ENCODE measurements at places on chromosomes 1 and 21.

- DNase-seq: no peak
Observed at GRCh38 chr1:111417755-111418154, 9.8 kb downstream of the OVGP1 start.

- DNase-seq: no peak
Observed at GRCh38 chr1:201330541-201330940, 46.9 kb downstream of the TNNT2 start.

DNA sequence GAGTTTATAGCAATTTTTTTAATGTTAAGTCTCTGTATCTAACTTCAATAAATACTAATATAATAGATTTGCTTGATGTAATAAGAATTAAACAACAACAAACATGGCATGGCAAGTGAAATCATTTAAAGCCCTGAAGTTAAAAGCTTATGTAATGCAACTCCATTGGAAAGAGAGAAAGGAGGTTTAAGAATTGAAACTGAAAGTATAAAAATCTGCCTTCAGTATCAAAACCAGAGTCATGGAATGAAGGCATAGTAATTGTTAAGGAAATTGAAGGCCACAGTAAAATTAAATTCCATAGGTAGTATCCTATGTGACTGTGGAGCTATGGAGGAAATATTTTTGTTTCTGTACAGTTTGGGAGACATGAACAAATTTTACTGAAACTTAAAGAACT lies 55.1 kb downstream of the PRDX6 start:
- peak; percentile 41 for DNase-seq

DNA sequence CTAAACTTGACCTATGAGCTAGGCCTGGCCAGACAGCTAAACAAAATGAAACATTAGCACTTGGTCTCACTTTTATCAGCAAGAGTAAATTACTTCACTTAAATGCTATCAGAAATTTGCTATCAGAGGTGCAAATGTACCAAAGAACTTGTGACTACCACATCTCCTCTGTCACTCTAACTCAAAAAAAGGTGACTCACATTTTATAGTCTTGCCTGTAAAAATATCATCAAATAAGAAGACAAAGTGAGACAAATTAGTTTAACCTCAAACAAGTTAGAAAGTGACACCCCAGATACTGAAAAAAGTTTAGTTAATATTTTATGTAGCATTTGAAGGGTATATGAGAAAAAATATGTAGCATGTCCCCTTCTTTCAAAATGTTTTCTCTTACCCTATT lies 76.9 kb downstream of the EPS15 start:
- DNase-seq: no peak

DNA sequence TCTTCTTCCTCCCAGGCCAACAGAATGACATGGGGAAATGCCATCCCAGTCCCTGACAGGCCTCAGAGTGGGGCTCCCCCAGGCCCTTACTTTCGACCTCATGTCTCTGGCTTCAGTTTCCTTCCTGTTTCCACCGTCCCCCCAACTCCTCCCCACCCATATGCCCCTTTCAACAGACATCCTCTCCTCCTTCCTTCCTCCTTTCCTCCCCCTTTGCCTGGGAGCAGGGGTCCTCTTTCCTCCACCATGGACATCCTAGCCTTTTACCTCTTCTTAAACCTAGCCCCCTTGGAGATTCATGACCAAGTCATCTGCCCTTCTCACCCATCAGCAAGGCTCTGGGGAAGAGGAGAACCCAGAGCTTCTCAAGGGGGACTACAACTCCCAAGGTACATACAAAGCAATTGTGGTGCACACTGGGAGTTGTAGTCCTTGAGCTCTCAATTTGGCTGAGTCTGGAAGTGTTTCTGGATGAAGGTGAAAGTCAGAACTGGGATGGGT lies 4.0 kb downstream of the ZBTB7B start:
- peak; percentile 45 for DNase-seq

DNA sequence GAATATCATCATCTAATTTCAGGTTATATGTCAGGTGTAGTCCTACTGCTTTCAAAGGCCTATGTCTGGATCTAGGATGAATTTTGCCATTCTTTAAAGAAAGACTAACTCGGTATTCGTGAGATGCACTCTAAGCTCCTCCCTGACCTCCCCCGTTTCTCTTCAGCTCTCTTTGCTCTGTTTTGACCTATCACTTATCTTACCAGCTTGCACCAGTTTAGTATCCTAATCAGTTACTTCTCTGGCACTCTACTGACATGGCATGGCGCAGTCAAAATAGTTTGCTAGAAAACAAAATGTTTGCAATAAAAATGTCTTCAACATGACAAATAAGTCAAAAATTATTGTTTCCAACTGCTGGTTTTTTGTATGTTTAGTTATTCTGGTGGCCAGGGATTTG lies 8.4 kb upstream of the SLC16A1 start:
- DNase-seq: no peak

DNA sequence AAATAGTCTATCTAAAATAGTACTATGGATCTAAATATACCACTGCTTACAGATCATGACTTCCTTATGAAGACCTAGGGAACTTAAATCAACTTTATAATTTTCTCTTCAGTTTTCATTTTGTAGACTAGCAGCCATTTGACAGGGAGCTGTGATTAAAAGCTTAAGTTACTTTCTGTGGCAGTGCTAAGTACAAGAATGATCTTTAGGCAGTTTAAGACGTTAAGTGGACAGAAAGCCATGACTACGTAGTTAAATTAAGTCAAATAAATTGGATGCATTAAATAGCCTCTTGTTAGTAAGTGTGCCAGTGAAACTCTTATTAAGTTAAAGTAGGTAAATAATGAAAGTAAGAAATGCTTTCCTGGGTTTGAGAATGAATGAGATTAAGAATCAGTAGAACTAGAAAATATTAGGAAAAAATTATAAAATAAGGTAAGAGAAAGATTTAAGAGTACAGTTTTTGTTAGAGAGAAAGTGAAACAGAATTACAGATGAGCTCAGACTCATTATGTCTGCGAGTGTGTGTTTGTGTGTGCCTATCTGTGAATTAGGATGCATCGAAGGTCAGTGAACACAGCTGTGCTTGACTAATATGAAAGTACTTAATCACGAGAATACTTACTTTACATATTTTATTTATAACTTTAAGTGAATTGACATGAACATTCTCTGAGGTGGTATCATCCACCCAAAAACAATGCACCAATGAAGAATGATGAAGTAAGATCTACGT lies 336.9 kb downstream of the KCNT2 start:
- no peak for DNase-seq

DNA sequence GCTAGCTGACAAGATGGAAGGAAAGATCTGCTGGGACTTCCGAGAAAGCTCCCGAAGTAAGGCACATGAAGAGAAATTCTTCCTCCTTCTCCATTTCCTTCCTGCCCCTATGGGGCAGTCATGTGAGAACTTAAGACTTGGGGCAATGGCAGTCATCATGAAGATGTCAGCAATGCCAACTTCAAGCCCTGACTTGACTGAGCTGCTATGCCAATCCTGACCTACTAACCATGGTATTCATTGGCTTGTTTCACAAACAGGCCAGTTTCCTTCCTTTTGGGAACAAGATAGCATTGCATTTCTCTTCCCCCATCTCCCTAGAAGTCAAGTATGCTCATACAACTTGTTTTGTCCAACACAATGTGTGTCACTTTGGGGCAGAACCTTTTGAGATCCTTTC lies 25.5 kb downstream of the GRIK1 start:
- no peak for DNase-seq

DNA sequence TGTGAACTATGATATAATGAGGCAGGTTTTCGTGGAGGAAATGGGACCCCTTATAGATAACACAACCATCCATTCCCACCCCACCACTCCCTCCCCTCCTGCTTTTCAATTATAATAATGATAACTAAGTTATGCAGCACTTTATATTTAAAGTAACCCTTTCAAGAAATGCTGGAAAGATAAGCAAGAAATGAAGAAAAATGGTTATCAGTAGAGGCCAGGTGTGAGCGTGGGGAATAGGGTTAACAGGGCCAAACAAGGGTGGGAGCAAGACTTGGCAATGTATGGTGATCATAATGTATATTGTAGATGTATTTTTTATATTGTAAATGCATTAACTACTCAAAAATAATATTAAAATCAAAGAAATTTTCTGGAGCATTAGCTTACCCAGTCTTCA lies 133.4 kb downstream of the PBX1 start:
- no peak for DNase-seq

DNA sequence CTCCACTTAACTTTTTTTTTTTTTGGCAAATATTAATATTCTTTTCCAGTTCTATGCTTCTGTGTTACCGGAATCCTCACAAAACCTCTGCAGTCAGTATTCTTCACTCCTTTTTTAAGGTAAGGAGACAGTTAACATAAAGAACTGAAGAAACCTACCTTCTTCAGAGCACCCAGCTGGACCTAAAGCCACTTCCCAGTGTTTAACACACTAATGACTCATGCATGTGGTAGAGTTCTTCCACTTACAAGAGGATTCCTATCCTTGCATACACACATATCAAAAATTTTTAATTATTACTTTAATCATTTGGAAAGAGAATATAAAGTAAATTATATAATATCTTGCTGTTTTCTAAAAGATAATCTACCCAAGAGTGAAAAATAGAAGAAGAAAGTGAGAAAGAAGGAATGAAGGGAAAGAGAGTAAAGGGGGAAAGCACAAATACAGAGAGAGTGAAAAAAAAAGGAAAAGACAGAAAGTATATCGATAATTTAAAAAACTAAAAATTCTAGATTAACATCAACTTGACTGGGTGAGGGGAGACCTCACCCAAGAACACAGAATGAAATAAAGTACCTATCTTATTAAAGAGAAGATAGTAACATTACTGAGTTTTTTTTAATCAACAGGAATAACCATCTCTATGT lies 54.9 kb downstream of the ENAH start:
- no peak for DNase-seq
